ENCODE measurements at places on chromosomes 1 and 21. TPM values are rescaled to one million over a fixed set of nuclear protein-coding genes. Genes with fewer than 3 reads are reported as not detected.

Gene OR2L2
- not detected for total RNA-seq

Gene ANKRD35
- total RNA-seq, result 0.17 TPM

Gene ACTL8
- not detected for total RNA-seq

Gene ZYG11A
- 1.2 TPM for total RNA-seq

Gene C1QTNF12
- total RNA-seq, result 0.56 TPM

Gene C1orf52
- total RNA-seq, result 24.5 TPM

Gene HRNR
- total RNA-seq, result not detected

Gene ORC1
- total RNA-seq, result 11.2 TPM

Gene NAV1
- 27.0 TPM for total RNA-seq

Gene NBPF3
- 6.6 TPM for total RNA-seq

Gene LCE2A
- total RNA-seq, result not detected

Gene UTS2
- not detected for total RNA-seq

Gene CYB561D1
- total RNA-seq, result 7.5 TPM

Gene CGN
- total RNA-seq, result 2.4 TPM

Gene TFF2
- total RNA-seq, result not detected

Gene C4BPB
- total RNA-seq, result 0.34 TPM

Gene OR2AJ1
- total RNA-seq, result not detected

Gene KCND3
- 1.4 TPM for total RNA-seq

Gene DNASE2B
- not detected for total RNA-seq

Gene BRDT
- total RNA-seq, result not detected

Gene SHISAL2A
- total RNA-seq, result not detected

Gene AIRE
- total RNA-seq, result not detected

Gene AKIRIN1
- 52.0 TPM for total RNA-seq

Gene LAMB3
- 1.5 TPM for total RNA-seq

Gene RAP1GAP
- total RNA-seq, result 0.05 TPM

Gene LRRC53
- total RNA-seq, result not detected

Gene SASS6
- total RNA-seq, result 3.2 TPM

Gene SIK1
- total RNA-seq, result 0.84 TPM

Gene CD101
- 0.17 TPM for total RNA-seq

Gene CLDN17
- not detected for total RNA-seq

Gene IPO13
- 17.3 TPM for total RNA-seq

Gene LDLRAD1
- total RNA-seq, result not detected

Gene CRYBG2
- not detected for total RNA-seq

Gene CD2
- total RNA-seq, result not detected

Gene OR2M3
- total RNA-seq, result not detected

Gene LRRC8B
- total RNA-seq, result 6.4 TPM

Gene CAPZA1
- total RNA-seq, result 332 TPM

Gene TMEM50A
- 171 TPM for total RNA-seq

Gene INSRR
- not detected for total RNA-seq

Gene HUNK
- total RNA-seq, result 0.05 TPM

Gene NEGR1
- total RNA-seq, result under 0.01 TPM

Gene LINGO4
- not detected for total RNA-seq

Gene WARS2
- 21.9 TPM for total RNA-seq

Gene RPS6KC1
- total RNA-seq, result 23.2 TPM

Data from dermis blood vessel endothelial cell (primary cell).